T-helper 1 cell (primary cell): ENCODE measurements at places on chromosomes 5 and 9.
A peak's percentile ranks its signal among the peaks of the same experiment; 100 is the strongest.

DNA sequence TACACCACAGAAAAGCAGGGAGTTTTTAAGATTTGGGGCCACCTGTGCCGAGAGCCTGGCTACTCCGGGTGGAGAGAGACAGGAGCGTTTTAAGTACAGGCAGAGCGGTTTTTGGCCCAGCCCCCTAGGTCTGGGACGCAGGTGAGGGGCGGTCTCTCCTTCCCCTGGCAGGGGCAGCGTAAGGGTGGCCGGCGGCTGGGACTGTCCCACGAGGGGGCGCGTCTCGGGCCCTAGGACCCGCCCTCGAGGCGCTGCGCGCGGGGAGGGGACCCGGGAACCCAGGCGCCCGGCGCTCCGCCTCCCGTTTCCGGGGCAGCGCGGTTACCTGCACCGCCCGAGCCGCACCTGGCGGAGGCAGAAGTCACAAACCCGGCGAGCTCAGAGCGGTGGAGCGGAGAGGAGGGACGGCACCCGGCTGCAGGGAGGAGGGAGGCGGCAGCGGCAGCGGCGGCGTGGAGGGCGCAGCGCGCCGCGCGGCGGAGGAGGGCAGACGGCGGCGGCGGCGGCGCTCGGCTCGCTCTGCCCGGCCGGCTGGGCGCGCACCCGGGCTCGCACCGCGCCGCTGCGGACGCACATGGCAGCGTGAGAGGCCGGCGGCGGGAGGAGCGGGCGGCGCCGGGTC is at the start of gene WWC1:
Gene WWC1, plus strand, starts transcription at position 304 of the 622 bp plus-strand sequence. CDS start 508 bp downstream, outside the sequence.
- DNase-seq = peak; percentile 46

DNA sequence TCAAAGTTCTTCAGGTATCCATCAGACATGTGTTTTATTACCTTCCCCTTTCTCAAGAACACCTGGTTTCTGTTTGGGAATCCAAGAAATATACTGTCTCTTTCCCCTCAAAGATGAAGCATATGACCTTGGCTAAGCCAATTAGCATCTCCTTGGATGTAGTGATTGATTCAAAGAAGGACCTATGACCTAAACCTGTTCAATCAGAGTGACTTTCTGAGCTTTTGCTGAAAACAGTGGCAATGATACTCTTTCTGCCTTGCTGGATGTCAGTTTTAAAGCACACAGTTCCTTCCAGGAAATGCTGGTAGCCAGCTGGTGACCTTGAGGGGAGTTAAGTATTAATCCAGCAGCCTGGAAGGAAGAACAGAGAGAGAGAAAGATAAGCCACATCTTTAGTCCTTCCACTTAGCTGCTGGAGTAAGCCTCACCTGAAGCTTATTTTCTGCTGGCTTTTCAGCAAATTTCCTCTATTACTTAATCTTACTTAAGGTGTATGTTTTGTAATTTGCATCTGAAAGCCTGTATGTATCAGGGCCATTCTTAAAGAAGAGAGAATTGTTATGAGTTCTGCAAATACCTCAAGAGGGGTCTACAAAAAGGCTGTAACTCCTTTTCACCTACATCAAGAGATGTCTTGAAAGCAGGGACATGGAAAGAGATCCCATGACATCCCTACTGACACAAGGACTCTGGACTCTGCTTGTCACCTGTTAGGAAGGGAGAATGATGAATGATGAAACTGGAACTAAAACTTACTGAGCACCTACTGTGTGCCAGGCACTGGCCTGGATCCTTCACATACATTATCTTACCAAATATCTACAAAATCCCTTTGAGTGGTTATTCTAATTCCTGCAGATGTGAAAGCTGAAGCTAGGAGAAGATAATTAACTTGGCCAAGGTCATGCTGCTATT is 35.2 kb upstream of the PIK3R1 start:
- DNase-seq = no peak

DNA sequence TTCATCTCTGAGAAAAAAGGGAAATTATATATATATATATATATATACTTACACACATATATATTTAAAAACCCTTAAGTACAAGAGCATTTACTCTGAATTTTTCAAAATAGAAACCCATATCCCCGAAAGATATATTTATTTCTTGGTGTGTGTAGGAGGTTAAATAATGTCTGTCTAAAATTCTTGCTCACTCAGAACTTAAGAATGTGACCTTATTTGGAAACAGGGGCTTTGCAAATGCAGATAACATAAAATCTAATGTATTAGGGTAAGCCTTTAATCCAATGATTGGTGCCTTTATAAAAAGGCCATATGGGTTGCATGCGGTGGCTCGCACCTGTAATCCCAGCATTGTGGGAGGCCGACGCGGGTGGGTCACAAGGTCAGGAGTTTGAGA is 517.3 kb upstream of the TLE4 start:
- DNase-seq = no peak

DNA sequence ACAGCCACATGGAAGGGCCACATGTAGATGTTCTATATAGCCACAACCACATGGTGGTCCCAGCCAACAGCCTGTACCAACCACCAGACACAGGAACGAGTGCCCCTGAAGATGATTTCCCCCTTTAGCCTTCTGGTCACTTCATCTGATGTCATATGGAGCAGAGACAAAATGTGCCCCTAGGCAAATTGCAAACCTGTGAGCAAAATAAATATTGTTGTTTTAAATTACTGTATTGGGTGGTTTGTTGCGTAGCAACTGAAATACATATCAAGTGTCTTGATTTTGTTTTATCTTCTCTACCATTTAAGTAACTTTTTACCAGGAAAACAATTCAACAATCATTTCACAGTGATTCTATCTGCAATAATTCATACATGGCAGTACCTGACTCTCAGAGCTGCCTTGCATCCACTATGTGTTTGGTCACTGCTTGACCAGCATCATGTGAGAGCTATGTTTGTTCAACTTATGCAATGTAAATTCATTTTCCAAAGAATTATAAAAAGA is 142.5 kb upstream of the VLDLR start:
- no peak for DNase-seq

DNA sequence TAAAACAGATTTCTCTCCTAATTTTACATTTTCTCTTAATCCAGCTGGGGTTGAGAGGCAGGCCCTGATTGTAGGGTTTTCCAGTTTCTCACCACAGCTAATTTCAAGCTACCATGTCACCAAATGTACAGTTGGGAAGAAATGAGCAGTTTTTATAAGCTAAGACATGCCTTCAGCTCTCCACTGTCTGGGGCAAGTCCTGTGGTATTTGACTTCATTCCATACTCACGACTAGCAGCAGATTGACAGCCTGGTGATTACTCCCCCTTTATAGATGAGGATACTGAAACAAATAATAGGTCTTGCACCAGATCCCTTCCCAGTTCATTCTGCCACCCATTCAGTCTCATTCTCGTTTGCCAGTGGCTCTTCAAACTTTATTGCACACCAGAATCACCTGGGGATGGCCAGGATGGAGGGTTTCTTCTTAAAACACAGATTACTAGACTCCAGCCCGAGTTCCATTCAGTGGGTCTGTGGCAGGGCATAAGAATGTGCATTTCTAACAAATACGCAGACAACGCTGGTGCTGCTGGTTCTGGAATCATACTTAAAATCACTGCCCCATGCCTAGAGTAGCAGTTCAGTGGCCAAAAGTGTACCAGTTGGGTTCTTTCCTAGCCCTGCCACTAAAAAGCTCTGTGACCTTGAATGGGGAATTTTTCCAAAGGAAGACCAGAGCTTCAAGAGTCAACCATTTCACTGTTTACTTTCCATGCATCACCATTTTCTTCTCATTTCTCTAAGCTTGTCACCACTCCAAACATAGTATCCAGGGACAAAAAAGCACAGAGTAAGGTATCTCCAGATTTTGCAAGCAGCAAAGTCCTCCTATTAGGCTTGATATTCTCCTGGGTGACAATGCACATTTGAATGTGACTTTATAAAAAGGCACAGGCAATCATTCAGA is 64.3 kb downstream of the CSNK1A1 start:
- no peak for DNase-seq

DNA sequence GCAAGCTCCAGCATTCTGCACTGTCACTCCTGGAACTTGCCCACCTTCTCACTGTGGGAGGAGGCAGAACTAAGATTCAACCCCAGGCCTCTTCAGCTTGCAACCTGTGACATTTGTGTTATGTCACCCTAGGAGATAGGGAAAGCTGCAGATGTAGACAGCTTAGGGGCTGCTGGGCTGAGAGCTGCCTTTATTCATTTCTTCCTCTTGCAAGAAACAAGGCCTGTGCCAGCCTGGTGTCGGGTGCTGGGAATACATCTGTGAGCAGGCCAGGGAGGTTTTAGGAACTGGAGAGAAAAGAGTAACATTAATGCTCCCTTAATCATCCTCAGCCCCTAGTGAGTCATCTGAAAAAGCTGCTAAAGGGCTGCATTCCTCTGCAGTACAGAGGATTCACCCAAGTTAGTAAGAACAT is 101.8 kb downstream of the FGF18 start:
- no peak for DNase-seq

DNA sequence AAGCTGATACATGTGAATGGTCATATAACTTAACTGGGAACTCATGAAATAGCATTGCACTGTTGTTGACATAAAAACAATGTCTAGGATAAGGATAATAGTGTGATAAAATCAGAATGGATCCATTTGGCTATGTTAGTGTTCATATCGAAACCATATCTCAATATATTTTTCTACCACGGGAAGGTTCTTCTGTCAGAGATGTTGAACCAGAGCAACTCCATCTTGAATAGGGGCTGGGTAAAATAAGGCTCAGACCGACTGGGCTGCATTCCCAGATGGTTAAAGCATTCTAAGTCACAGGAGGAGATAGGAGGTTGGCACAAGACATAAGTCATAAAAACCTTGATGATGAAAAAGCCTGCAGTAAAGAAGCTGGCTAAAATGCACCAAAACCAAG is 56.3 kb downstream of the FNIP1 start:
- DNase-seq = no peak

GRCh38 chr5:6202968-6203365 is 175.4 kb downstream of the MED10 start:
- DNase-seq = no peak

- DNase-seq = no peak
Observed at GRCh38 chr5:140246378-140247122, 56.4 kb downstream of the PFDN1 start.

DNA sequence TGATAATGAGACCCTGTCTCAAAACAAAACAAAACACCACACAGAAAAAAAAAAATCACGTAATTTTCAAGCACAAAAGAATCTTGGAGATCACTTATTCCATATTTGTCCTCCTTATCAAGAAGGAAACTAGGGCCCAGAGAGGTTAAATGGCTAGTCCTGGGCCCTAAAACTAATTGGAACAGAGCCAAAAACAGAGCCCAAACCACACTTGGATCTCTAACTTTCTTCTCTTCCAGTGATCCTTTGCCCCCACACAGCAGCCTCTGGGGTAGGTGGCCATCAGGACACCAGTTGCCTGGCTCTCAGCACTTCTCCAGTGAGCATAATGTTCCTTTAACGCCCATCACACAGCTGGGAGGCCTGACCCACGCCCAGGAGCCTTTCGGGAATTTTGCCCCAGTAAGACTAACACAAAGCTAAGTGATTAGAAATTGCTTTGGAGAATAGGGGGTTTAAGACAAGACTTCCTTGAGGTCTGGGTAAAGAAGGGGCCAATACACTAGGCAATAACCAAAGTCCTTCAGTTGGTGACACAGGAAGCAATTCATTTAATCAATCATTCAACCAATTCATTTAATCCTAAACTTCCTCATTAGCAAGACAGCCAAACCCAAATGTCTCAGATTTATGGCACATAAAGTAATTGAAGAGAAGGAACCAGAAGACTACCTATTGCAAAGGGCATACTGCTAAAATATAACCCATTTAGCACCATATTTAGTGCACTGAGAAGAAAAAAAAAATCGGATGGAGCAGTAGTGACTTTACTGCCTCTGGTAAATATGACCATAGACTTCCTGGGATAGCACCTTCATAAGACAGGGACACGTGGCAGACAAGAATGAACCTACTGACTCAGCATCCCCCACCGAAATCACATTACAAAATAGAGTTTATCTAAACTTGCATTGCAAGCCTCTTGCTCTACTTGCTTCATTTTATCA is 77.8 kb downstream of the ZNF608 start:
- no peak for DNase-seq

- no peak for DNase-seq
Observed at GRCh38 chr9:87826331-87826730, 56.3 kb upstream of the SPATA31E1 start.

- DNase-seq = no peak
Observed at GRCh38 chr5:3736926-3737325, 141.3 kb downstream of the IRX1 start.

DNA sequence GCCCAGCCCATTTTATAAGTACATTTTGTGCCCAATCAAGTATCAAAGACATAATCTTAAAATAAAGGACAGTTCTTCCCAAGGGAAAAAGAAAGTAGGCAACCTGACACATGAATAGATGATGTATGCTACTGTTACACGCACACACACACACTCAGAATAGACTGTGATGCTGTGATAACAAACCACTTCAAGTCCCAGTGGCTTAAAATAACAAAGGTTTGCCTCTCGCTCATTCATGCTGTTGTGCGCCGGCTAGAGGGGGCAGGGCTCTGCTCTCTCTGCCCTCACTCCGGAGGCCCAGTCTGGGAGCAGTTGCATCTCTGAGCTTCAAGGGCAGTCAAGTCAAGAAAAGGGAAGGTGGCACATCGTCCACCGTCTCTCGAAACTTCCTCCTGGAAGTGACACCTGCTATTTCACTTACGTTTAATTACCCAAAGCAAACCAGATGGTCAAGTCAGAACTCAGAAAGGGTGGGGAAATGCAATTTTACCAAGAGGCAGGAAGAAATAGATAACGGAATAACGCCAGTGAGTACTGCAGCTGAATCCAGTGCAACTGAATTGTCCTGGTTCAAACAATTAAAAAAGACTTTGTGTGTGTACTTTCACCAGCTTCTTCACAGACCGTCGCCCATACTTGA is 43.3 kb downstream of the ANKRD33B start:
- no peak for DNase-seq

DNA sequence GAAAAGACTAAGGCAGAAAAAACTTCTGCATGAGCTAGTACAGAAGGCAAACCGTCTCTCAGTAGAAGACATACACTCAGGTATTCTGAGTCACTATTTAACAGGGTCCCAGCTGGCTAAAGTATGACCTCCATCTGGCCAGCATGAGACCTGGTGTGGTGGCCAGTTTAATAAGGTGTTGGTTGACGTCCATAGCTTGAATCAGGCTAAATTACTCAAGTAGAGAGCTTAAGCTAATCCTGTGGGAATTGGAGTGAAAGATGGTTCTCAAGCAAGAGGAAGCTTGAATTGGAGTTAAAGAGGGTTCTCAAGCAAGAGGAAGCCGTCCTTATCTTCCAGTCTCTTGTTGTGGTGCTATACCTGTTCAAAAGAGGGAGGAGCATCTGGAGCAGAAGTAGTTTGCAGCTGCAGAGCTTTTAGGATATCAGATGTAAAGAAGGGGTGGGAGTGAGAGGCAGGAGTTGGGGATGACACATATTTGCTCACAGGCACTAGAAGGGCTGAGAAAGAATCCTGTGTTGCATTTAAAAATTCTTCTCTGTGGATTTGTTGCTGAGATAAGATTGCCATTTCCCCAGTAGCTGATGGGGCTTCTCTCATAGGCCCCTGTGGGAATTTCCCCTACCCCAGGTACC is 136.1 kb upstream of the RUSC2 start:
- DNase-seq = no peak

GRCh38 chr9:126721564-126721981 is 83.3 kb upstream of the ZBTB43 start:
- DNase-seq = no peak
